ENCODE measurements at places on chromosomes 11 and 22.

GRCh38 chr11:88066090-88066489, 109.2 kb downstream of the RAB38 start:
- no peak for DNase-seq

DNA sequence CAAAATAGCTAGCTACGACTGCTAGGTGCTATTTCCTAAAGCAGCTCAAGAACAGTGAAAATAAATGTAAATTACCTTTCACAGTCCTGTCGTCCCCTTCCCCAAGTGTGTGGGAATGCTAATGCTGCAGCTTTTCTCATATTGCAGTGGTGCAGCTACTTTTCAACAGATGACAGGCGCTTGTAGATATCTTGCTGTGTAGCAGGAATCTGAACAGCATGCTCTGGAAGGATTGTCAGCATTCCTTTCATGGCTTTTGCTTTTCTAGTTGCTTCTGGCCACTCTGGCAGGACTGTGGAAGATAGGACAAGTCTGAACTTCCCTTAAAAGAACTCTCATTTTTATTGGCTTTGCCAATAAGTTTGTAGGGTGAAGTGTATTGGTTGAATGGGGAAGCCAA, 18.8 kb downstream of the FAR1 start:
- DNase-seq, result peak; percentile 32

DNA sequence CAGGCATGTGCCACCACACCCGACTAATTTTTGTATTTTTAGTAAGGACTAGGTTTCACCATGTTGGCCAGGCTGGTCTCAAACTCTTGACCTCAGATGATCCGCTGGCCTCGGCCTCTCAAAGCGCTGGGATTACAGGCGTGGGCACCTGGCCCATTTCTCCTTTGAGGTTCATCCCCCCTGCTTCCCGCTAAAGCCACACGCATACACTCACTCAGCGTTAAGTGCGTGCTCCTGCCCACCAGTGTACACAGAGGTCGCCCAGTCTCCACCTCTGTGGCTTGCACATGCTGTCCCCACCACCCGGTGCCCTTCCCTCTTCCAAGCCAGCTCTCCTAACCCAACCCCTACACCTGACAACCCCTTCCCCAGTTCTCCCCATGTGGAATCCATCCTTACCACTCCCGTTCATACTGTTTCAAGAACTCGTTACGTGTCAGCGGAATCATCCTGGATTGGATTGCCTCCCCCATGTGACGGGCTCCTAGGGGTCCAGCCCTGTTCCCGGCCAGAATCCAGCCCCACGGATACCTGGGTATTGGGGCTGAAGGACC, 15.7 kb upstream of the CYTH4 start:
- no peak for DNase-seq

DNA sequence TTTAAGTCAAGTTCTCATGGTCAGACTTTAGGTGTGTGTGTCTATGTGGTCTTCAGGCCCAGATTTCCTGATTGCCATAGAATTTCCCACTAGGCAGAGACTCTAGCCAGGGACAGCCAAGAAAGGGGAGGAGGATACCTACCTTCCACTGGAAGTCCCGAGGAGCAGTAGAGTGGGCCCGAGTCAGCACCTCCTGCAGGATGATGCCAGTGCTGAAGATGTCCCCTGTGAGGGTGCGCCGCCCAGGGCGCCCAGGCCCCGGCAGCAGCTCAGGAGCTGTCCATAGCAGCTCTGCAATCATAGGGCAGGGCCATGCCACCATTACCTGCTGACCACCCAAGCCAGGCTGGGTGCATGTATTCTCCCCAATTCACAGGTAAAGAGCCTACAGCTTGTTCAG, 41.6 kb upstream of the LRRC32 start:
- no peak for DNase-seq

GRCh38 chr11:9073466-9074225, 17.8 kb downstream of the SCUBE2 start:
- no peak for DNase-seq

- no peak for DNase-seq
Measured at GRCh38 chr22:43017525-43018460, 2.8 kb upstream of the PACSIN2 start.

DNA sequence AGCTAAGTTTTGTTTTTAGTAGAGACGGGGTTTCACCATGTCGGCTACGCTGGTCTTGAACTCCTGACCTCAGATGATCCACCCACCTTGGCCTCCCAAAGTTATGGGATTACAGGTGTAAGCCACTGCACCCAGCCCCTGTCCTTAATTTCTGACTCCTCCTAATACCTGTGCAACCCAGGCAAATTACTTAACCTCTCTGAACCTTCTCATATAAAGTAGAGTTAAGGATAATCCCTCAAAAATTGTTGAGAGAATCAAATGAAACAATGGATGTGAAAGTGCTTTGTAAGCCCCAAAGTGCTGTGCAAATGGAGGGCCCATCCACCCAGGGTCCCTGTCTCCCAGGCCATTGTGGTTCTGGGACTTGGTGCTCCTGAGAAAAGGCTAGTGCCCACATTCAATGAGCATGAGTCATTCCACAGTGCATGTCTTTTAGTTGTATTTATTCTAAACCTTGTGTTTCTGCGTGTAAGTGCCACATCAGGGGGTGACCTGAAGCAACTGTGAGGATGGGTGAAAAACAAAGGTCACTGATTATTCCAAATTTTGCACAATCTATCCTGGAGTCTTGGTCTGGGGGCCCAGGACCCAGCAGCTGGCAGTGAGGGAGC, 61.4 kb upstream of the PTPRJ start:
- peak; percentile 79 for DNase-seq

GRCh38 chr11:46222490-46223251, 54.8 kb upstream of the CREB3L1 start:
- DNase-seq, result peak; percentile 22

- DNase-seq, result peak; percentile 89
Measured at GRCh38 chr11:69089258-69089657, 40.5 kb downstream of the TPCN2 start.

- DNase-seq, result no peak
Measured at GRCh38 chr11:33125025-33125424, 36.3 kb downstream of the CSTF3 start.

DNA sequence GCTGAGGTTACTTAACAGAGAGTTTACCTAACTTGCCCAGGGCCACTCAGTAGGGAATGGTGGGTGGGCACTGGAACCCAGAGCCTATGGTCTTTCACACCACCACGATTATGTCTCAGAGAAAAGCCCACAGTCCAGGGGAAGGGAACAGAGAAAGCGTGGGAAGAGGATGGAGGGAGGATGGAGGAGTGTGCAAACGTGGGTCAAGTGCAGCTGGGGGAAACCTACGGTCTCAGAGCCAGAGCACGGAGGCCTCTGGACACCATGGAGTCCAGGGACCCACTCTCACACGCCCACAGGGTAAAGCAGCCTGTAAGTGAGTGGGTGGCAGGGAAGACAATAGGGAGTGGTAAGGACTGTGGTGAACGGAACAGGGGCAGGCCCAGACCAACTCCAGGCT, 47.3 kb upstream of the SLC35C1 start:
- no peak for DNase-seq

DNA sequence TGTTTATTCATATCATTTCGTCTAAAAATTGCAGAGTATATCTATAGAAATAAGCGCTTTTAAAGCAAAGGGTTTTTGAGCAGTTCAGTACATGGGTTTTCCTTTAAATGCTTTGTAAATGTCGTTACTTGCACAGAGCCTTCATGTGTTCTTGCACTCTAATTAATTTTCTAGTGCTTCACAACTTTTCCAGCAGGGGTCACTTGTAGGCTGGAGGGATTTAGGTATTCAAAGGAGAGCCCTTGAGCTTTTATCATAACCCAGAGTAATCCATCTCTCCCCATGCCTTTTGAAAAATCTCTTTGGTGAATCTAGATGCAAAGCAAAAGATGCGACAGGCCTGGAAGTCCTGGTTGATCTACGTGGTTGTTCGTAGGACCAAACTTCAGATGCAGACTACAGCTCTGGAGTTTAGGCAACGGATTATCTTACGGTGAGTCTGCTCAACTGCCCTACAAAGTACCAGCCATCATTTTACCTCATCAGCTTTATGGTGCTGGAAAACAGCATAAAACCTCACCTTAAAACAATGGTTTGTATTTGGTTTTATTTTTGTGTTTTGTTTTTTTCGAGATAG, 60.4 kb downstream of the SFI1 start:
- peak; percentile 55 for DNase-seq

DNA sequence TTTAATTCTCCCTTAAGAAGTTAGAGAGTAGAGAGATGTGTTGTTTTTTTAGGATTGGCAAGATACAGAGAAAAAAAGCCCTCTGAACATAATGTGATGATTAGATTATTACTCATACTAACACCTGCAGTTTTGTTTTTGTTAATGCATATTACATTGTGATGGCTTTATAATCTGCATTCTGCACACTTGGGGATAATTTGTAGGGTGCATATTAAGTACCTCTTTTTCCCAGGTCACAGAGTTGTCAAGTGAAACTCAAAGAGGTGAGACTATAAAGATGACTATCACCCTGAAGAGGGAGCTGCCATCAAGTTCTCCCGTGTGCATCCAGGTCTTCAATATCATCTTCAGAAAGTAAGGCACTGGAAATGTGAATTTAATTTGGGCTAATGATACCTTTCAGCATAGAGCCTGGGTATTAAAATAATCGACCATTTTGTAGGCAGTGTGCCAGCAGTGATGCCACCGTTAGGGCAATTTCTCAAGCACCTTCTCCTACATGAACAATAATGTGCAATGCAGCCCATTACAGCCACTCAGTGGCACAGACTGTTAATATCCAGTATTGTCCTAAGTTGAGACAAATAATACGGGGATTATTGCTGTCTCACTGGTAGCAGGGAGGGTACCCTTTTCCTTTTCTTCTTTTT, 16.2 kb downstream of the PIWIL4 start:
- DNase-seq, result no peak

GRCh38 chr22:24728790-24729637, 45.5 kb downstream of the PIWIL3 start:
- DNase-seq, result no peak

- no peak for DNase-seq
Measured at GRCh38 chr11:119983240-119983732, 154.6 kb downstream of the TRIM29 start.

DNA sequence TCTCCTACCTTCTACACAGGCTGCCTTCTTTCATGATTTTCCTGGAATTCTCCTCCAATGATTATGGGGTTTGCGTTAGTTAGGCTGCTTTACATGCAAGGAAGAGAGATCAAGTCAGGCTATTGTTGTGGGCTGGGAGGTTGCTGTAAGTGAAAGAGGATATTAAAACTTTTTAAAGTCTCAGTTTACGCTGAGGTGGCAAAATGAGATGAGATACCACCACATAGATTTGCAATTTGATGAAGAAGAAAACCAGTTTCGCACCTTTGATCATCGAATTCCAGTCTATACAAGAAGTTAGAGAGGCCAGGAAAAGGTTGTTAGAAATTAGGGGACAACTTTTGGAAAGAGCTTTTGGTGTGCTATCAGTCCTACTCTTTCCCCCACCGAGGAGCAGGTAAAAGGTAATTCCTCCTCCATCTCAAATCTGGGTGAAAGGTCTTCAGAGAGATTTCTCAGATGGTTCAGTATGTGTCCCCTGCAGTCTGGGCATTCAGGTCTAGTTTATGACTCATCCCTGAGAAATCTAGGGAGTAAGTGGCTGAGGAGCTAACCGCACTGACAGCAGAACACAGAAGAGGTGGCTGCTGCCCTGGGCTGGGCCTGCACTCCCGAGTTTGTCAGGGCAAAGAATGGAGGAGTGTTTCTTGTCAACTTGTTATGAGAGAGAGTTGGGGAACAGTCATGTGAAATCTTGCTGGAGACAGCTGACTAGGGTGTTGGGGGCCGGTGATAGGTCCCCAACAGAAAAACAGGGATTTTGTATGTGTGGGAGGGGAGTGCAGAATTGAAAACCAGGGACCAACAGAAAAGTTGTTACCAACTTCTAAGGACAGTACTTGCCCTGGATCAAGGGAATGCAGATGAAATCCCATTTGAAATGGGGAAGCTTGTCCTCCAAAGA, 34.7 kb downstream of the CCDC83 start:
- DNase-seq, result peak; percentile 89

DNA sequence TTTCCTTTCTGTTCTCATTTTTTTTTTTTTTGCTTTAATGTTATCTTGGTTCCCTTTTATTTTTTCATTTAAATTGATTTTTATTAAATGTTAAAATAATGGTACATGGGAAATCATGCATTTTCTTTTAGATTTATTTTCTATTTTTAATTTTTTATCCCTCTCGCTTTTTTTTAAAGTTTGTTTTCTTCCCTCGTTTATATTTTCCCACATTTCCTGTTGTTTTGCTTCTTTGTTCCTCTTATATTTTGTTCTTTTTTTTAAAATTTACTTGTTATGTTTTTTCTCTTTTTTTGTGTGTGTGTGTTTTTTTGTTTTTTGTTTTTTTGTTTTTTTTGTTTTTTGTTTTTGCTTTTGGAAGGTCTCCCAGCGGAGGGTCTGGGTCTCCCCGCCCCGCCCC, 34.9 kb upstream of the EIF3D start:
- no peak for DNase-seq

DNA sequence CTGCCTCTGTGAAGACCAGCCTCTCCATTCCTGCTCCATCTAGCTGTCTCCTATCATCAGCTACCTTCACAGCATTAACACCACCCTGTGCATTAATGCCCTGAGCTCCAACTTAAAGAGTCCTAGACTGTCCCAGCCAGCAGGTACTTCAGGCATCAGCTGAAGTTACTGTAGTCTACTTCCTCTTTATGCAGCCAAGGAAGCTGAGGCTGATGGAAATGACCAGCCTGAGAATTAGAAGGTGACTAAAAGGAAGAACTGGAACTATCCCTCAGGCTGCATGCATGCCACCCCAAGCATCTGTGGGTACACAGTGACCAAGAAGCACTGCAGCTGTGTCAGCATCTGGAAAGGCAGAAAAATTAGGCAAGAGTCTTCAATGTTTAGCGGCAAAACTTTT, 28.2 kb downstream of the MS4A10 start:
- DNase-seq, result no peak

- DNase-seq, result no peak
Measured at GRCh38 chr11:26762089-26762488, 40.2 kb upstream of the SLC5A12 start.

- DNase-seq, result no peak
Measured at GRCh38 chr11:123211149-123211852, 16.3 kb upstream of the CLMP start.

- no peak for DNase-seq
Measured at GRCh38 chr22:18059473-18059872, 18.3 kb upstream of the PEX26 start.

DNA sequence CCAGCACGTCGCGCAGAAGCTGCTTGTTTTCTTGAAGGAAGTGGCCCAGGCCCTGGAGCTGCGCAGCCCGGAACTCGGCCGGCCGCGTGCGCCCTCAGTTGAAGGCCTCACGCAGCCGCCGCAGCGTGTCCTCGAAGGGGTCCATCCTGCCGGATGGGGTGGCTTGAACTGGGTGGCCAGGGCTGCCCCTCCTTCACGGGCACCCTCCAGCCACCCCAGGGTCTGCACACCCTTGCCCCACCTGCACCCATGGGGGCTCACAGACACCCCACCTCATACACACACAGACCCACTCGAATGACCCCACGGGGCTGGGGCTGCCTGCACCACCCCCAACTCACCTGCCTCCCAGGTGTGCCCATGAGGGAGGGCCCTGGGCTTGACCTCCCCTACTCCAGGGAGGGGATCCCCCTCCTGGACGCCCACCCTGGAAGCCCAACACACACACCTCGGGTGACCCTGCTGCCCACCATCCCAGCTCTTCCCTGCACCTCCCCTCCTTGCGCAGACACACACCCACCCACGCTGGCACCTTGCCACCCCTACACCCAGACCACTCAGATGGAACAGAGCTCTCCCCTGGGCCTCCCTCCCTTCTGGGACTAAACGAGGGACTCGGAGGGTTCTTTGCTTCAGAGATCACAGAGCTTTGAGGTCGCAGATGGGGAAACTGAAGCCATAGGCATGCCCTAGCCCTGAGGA, 6.8 kb downstream of the ALDH3B2 start:
- no peak for DNase-seq

Measured in EH (cell line).